ENCODE measurements at places on chromosomes 2 and 18.

GRCh38 chr2:235551965-235552364 lies 58.1 kb downstream of the AGAP1 start:
- peak; percentile 82 for DNase-seq

- no peak for DNase-seq
Measured at GRCh38 chr2:241804326-241805229, 4.4 kb upstream of the NEU4 start.

- peak; percentile 70 for DNase-seq
Measured at GRCh38 chr2:12931186-12931844, 214.6 kb downstream of the TRIB2 start.

DNA sequence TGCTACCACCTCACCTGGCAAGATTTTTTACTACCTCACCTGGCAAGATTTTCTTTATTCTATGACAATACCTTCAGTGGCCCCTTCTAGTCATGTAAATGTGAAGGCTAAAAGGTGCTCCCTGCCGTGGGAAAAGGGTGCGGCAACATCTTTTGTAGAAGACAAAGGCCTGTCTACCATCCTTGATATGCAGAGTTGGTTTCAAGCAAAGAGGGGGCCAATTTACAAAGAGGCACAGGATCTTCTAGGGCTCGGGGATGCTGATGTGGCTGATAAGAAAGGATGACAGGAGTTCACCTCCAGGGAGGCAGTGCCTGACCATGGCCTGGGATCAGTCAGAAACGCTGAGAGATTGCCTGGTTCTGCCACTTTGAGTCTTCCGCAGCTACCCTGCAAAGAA lies 165.4 kb upstream of the SLC1A4 start:
- no peak for DNase-seq

DNA sequence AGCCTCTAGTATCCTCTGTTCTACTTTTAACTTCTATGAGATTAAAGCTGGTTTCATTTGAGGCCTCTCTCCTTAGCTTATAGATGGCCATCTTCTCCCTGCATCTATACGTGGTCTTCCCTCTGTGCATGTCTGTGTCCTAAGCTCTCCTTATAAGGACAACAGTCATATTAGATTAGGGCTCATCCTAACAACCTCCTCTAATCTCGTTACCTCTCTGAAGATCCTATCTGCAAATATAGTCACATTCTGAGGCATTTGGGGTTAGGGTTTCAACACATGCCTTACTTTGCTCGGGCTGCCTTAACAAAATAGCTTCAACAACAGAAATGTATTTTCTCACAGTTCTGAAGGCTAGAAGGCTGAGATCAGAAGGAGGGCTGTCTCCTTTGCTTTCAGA lies 11.6 kb upstream of the APOB start:
- DNase-seq = no peak

DNA sequence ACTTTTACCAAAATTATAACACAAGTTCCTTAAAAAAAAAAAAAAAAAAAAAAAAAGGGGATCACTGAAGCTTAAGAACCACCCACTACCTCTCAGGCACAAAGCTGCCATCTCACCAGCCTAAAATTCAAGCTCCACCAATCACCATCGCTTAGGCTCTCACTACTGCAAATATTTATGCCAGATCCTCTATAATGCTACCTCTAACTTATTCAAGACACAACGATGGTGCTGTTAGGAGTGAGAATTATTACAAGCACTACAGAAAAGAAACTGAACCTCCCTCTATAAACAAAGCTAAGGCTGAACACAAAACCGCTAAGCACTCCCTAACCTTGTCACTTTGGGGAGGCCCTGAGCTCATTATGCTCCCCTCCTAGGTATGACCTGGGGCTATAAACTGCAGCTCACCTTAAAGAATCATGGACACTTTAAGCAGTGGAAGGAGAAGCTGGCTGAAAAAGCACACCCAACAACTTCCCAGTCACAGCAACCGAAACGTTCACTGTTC lies 3.6 kb downstream of the FZD5 start:
- no peak for DNase-seq

GRCh38 chr2:165079432-165079831 lies 124.1 kb upstream of the SLC38A11 start:
- no peak for DNase-seq

DNA sequence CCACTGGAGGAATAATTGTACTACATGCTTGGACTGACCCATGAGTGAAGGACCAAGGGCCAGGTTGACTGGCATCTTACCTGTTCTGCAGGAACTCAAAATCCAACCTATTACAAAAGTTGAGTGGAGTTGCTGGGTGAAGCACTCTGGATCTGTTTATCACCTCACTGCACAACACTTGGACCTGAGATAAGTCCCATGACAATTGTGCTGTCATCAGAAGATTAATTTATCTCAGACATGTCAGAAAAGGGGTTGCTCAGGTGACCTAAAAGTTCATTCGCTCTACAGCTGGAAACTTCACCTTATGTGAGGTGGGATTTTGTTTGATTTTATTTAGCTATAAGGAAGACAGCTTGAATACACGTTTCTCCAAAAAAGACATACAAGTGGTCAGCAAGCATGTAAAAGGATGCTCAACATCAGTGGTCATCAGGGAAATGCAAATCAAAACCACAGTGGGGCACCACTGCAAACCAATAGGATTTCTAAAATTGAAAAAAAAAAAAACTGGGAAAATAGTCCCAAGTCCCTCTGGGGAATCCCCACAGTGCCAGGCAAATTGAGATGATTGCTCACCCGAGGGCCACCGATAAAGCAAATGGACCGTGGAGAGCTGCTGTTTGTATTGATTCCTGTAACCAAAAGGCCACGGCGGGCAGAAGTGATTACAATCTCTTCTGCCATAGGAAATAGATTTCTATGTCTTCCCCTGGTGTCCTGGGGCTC lies 65.8 kb upstream of the SLC35F5 start:
- DNase-seq = no peak

DNA sequence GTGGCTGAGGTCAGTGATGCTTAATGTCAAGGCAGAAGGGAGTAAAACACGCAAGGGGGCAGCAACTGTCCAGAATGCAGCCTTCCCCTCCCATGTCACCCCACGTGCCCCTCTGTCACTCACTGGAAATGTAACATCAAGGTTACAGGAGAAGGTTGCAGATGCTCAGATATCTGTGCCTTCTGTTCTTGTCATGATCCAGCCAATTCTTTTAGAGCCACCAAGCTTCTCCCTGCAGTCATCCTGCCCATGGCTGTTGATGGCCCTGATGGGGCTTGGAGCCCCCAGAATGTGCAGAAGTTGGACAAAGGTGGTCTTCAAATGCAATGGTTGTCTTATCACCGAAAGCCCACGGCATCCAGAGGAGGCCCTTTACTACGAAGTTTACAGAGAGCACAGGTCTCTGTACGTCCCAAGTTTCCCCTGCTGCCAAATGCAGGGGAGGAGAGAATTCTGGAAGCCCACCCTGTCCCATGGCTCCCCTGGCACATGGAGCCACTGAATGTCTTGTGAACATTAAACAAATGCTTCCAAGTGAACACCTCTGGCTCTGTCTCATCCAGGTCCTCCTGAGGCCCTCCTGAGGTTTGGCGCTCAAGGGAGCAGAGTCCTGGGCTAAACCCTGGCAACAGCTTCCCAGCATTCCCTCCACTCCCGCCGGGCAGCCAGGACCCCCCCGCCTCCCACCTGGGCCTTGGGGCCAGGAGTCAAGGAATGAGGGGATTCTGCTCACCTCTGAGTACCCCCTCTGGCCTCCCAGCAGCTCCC lies 4.5 kb upstream of the GPR55 start:
- DNase-seq = no peak

DNA sequence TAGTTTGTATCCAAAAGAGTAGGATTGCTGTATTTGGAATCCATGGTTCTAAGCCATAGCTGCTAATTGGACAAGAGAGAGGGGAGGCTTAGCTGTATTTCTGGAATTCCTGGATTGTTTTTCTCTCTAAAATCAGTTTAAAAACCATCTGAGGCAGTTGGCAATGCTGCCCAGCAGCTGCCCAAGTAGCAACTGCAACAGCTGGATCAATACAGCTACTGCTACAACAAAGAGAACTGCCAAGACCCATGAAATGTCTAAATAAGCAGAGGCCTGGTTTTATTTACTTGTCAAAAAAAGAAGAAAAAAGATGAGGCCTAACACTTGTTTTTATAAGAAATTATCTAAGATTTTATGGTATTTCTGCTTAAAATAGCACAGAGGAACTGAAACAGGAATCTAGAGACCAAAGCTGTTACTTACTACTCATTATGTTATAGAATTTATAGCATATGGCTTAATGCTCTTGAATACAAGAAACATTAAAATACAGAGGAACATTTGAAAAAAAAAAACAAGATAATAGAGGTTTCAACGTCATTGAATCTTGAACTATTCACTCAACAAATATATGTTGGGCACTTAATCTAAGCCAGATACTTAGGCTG lies 39.1 kb downstream of the TMEFF2 start:
- no peak for DNase-seq

DNA sequence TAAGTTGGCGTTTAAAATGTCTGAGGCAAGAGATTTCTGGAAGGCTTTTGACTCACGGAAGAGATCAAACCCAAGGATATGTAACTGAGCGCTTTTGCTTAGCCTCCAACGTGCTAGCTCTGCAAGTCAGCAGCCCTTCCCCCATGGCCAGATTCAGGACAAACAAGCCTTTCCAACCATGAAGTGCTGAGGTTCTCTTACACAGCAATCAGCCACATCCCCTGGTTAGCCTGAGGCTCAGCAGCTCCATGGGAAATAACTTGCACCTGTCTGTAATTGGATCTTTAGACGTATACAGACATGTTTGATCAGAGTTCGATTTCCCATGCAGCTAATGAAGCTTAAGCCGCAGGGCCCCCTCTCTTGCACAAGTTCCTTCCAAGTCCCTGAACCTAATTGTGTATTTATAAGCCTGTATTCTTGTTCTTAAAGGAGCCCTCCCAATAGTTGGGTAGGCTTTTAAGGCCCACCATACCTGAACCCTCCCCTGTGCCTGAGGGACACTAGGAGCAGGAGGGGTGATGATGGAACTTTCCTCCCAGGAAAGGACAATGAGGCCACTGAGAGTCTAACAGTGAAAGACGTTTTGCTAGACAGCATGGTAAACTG lies 2.1 kb upstream of the TMEM131 start:
- DNase-seq = no peak

DNA sequence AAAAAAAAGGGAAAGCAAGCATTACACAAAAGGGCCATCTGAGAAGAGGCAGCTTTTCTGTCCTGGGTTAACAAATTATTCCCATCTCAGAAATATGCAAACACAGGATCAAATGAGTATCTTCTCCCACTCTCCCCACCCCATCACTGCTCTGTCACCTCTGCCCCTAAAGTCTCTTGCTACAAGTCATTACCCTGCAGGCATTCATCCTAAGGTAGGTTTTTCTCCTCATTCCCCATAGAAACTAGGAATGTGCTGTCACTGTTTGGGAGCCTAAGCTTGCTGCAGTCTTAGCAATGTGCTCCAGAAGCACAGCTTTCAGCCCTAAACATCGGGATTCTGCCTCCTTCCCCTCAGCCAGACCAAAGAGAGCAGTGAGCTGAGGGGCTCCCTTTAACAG lies 3.6 kb downstream of the LRRTM1 start:
- DNase-seq = no peak

DNA sequence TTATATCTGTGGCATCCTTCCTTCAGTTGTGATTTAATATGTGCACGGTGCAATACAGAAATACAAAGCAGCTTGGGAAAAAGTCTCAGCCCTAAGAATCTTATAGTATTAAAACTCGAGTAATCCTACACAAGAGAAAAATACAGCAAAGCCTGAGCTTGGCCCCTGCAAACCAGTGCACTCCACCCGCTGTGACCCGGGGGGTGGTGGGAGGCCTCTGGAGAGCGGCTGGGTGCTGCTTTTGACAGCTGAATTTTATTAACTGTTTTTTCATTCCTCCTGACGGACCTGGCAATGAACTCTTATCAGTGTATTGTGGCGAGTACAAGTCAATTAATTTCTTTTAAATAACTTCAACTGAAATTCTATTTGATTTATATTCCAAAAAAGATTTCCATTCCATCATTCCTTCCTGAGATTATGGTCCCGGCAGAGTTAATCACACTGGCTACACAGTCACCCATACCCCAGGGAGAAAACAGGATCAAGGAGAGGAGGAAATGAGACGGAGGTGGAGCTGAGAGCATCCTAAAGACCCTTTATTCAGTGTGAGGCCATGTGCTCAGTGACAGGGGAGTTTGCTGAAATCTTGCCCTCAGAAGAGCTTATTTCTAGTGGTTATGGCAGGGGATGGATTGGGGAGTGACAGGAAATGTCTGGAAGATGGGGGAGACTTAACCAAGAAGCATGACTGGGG lies 124.8 kb downstream of the KLHL29 start:
- DNase-seq = no peak

GRCh38 chr18:79942211-79942610 lies 9.2 kb downstream of the SLC66A2 start:
- no peak for DNase-seq

DNA sequence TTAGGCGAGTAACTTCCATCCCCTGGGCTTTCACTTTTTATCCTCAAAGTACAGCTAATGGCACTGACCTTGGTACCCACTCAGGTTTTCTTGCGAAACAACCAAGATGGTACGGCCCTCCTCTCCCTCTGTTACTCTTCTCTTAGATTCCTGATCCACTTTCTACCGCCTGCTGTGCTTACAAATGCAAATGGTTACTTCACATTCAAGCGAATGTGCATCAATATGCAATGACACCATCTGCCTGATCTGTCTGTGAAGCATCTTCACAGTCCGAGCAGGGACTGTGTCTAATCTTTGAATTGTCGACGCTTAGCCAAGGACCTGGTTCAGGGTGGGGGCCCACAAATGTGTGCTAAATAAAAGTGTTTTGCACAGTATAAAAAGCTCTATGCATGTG lies 112.2 kb downstream of the TRIB2 start:
- no peak for DNase-seq

DNA sequence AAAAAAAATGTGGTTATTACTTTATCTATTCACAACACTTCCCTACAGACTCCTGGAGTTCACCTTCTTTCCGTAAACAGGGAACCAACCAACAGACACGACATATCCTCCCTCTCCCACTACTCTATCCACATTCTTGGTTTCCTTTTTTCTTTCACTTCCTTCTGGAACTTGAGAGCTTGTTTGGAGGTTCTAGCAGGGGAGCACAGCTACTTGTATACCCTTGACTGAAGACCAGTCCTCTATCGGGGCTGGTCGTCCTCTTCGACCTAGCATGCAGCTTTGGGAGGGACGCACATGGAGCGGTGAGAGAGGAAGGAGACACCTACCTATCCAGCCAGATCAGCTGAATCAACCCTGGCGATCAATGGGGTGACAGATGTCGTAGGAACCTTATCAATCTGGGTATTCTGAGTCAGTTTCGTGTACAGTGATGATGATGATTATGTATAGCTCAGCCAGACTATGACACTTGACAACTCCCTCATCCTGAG lies 43.5 kb upstream of the MSH2 start:
- DNase-seq = no peak

- peak; percentile 39 for DNase-seq
Measured at GRCh38 chr2:227043981-227044380, 120.0 kb downstream of the COL4A4 start.
